ENCODE measurements at places on chromosomes 3 and 15. TPM values are rescaled to one million over a fixed set of nuclear protein-coding genes. Genes with fewer than 3 reads are reported as not detected.

The CFAP100 gene
- not detected for total RNA-seq

GRCh38 chr3:12831301-12831866 is 10.0 kb downstream of the RPL32 start:
- DNase-seq: no peak

The MASP1 gene
- total RNA-seq: 1.3 TPM

The LSAMP gene
- 3.5 TPM for total RNA-seq

- peak; percentile 78 for DNase-seq
Measured at GRCh38 chr15:50876989-50877360, 31.5 kb upstream of the AP4E1 start.

- DNase-seq: peak; percentile 54
Measured at GRCh38 chr3:98732286-98733052, 30.7 kb upstream of the ST3GAL6 start.

The DISP2 gene
- total RNA-seq: under 0.01 TPM

The PP2D1 gene
- not detected for total RNA-seq

GRCh38 chr3:193396451-193397244 is 18.1 kb upstream of the ATP13A5 start:
- no peak for DNase-seq

DNA sequence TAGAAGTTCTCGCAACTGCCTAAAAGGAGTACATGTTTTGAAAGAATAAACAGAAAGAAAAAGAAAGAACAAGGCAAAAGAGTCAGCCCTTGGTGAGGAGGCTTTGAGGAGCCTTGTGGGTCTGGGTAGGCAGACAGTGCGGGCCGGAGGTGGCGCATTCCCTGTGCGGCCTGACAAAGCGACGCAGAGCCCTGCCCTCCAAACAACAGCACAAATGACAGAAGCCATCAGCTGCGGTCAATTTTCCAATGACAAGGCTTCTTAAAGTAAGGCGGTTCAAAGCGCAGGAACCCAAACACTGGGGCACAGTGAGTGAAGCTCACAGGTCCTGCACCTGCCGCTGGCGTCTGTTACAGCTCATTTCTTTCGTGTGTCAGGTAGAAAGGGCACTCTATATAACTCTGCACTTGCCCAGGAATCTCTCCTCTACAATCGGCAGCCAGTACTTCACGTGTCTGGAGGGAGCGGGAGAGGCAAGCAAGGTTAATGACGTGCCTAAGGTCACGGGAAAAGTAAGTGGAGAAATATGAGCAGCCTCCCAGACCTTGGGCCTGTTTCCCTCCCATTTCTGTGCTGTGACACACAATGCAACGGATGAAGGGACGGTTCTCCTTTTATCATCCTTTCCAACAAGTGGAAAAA is 178.1 kb downstream of the OPA1 start:
- no peak for DNase-seq

The GALNT15 gene
- total RNA-seq: 215 TPM

- DNase-seq: no peak
Measured at GRCh38 chr3:123723070-123723469, 138.2 kb upstream of the HACD2 start.

The ACKR2 gene
- 1.8 TPM for total RNA-seq

- peak; percentile 1 for DNase-seq
Measured at GRCh38 chr3:133828576-133829309, 23.1 kb downstream of the SRPRB start.

The CLRN1 gene
- total RNA-seq: not detected

The NBEAL2 gene
- total RNA-seq: 58.3 TPM

The TMC3 gene
- total RNA-seq: not detected

DNA sequence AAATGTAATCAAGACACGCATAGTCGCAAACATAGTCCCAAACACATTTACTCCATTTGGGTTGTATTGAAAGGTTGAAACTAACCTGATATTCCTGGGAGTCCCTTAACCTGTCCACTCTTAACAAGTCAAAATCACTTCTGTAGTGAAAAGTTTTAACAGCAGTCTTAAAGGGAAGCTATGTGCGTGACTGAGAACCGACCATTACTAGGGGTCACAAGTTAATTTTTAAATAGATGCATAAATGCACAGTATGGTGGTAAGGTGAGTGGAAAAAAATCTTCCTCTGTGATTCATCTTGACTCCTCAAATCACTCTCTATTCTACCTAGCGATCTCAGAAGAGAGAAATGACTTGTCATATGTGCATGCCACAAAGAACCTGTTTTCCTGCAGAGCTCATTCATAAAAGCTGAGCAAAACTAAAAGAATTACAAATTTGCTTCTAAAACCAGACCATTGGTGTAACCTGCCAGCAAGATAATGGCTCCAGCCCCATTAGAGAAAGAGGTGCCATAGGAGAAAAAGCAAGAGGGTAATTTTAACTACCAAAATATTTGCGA is 4.8 kb downstream of the GPR15 start:
- DNase-seq: no peak

DNA sequence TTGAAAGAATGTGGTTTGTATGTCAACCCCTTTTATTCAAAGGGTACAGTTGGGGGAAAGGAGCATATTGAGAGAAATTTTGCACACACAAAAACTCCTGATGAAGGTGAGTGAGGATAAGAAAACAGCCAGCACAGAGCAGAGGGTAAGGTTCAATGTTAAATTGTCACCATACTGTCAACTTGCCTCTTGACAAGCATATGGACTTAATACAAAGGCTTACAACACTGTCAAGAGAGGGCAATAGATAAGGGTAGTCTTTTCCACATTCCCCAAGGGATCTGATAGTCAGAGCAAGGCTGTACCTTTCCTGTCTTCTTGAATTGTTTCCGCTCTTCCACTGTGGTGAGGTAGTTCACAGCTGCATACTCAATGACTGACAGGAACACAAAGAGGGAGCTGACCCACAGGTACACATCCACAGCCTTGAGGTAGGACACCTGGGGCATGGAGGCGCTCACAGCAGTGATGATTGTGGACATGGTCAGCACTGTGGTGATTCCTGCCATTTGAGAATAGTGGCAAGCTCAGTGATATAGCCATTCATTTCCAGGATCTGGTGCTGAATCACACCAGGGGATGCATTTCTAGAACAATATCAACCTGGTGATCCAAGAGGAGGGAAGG is 20.4 kb upstream of the RIOX2 start:
- no peak for DNase-seq

DNA sequence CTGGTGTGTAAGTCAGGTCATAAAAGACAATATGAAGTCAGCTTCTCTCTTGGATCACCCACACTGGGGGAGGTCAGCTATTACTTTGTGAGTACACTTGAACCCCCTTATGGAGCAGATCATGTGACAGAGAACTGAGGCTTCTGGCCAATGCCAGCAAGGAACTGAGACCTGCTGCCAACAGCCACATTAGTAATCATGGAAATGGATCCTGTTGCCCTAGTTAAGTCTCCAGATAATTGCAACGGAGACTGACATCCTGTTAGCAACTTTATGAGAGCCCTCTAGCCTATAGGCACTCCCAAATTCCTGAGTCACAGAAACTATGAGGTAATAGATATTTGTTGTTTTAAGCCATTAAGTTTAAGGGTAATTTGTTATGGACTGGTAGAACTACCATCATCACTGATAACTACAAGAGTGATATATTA is 110.4 kb upstream of the GMNC start:
- no peak for DNase-seq

The ST8SIA2 gene
- not detected for total RNA-seq

The ISLR gene
- 88.0 TPM for total RNA-seq

The ATG3 gene
- total RNA-seq: 68.2 TPM

The STRIT1 gene
- not detected for total RNA-seq

DNA sequence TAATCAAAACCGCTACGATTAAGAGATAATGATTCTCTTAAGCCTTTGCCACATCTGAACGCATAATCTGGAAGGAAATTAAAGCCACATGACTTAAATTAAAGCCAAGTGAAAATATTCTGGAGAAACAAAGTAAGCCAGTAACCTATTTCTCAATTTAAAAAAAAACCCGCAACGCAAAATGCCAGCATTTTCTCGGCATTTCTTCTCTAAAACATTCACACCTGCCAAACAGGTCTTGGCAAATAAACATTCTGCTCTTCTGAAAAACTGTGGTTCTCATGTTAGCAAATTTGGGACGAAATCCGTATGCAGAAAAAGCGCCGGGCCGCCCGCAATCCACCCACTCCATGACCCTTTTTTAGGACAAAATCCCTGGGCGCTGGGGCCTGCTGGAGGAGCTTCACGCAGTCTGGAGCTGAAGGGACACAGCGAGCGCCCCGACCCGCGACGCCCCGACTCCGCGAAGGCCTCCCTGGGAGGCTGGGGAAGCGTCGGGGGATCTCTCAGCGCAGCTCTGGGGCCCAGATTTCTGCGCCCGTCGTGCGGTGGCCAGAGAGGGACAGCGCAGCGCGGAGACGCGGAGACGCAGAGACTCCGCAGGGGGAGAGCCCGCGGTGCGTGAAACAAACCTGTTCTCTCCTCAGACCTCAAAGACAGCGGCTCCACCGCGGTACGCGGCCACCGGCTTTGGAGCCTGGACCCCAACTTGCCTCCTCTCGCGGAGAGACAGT is 471 bp downstream of the NKIRAS1 start:
- peak; percentile 27 for DNase-seq

DNA sequence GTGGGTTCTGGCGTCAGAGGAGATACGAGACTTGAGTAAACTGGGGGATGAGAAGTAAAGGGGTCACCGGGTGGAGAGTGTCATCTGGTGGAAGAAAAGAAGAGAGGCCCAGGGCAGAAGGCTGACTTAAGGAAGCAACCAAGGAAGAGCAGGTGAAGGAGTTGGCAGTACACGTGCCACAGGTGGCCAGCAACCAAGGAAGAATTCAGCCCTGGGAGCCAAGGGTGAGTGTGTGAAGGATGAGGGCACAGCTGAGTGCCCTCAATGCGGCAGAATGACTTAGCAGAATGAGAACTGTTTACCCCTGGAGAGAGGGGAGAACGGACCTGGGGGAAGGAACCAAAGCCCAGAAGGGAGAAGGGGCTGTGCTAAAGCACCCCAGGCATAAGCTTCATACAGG is 71.3 kb downstream of the WHAMM start:
- DNase-seq: no peak

- DNase-seq: no peak
Measured at GRCh38 chr15:90154861-90155626, 46.1 kb upstream of the SEMA4B start.

GRCh38 chr3:107220538-107220937 is 156.7 kb upstream of the CCDC54 start:
- no peak for DNase-seq

- no peak for DNase-seq
Measured at GRCh38 chr3:187719628-187720336, 17.4 kb upstream of the RTP2 start.

DNA sequence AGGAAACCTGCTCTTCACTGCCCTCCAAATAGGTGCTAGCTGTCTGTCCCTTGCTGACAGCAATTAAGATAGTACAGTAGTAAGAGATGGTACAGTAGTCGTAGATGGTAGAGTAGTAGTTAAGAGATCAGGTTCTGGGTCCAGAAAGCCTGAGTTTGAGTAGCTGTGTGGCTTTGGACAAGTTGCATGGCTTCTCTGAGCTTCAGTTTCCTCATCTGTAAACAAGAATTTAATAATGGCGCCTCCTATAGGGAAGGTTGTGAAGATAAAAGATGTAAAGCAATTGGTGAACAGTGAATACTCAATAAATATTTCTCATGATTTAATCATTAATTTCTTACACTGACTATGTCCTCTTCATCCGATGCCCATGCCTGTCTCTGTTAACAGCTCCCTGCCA is 86.9 kb upstream of the BCL6 start:
- DNase-seq: no peak

DNA sequence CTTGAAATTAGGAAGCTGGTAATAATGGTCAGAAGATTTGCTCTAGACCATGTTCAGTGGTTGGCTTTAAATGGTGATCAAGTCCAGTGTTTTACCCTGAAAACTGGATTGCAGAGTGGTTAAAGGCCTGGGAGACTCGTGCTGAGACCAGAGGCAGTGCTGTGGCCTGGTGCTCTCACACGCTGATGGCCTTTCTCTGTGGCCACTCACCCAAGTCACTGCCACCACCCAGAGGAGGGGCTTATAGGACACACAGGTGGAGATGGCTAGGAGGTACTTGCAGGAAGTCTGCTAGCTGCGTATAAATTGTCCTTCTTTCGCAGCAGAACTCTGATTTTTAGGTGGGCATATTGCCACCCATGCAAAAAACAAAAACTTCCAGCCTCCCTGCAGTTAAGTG is 6.2 kb upstream of the EHD4 start:
- no peak for DNase-seq

The TIMP4 gene
- 27.4 TPM for total RNA-seq

DNA sequence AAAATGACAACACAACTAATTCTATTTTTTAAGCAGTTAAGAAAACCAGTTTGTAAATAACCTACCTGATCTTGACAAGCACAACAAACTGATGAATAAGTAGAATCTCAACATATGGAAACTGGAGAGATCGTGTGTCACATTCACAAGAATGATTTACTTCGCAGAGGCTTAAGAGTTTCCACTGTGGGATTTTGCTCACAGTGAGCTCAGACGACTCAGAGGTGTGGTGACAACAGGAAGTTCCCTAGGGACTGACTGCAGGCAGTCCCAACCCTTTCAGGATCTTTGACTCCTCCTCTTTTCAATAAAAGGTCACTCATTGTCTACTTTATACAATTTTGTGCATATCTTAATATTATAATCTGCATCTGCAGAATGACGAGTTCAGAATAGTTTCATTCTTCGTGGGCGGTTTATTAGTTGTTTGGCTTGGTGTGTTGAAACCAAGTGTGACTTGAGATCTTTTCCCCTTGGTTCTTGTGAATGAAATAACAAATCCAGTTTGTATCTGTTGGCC is at the start of gene LIPH:
Gene LIPH, minus strand, starts transcription at position 231 of the 520 bp plus-strand sequence. Its CDS starts 117 bp downstream, at position 114.
- DNase-seq: no peak

- no peak for DNase-seq
Measured at GRCh38 chr3:116259984-116260383, 185.3 kb downstream of the LSAMP start.

GRCh38 chr3:172303941-172304558 is 144.2 kb downstream of the GHSR start:
- DNase-seq: no peak

DNA sequence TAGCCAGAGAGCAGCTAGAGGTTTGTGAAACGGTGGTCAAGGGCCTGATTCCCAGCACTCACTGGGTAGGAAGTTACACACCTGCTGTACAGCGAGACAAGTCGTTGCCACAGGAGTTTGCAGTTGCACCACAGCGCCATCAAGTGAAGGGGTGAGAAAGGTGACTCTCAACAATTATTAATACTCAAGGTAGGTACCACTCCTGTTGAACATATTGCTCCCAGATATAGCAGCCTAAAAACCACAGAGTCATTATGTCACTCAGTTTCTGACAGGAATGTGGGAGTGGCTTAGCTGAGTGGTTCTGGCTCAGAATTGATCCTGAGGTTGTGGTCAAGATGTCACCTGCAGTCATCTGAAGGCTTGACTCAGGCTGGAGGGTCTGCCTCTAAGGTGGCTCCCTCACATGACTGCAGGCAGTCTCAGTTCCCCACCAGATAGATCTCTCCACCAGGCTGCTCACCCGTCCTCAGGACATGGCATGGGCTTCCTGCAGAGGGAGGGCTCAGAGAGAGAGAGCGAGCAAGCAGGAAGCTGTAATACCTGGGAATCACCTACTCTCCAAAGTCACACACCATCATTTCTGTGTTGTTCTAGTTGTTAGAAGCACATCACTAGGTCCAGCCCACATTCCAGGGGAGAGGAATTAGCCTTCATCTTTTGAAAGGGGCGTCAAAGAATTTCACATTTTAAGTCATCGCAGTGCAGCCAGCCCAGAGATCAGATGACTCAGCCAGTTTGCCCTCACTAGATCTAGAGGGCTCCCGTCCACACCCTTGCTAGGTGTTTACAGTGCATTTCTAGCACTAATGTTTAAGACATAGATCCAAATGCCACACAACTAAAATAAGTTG is 17.0 kb upstream of the ANO10 start:
- no peak for DNase-seq

GRCh38 chr15:81297147-81297572 is 26.8 kb downstream of the STARD5 start:
- no peak for DNase-seq

Data from breast epithelium (tissue), 4 donors.